ENCODE measurements at places on chromosomes 2 and 18.

GRCh38 chr2:134244086-134244485 is 9.8 kb upstream of the MGAT5 start:
- no peak for DNase-seq

GRCh38 chr2:10532638-10533101 is 84.5 kb upstream of the ODC1 start:
- DNase-seq = no peak

- DNase-seq = no peak
Observed at GRCh38 chr18:78479443-78479842, 500.2 kb upstream of the SALL3 start.

- DNase-seq = no peak
Observed at GRCh38 chr2:162732946-162733698, 105.4 kb downstream of the KCNH7 start.

DNA sequence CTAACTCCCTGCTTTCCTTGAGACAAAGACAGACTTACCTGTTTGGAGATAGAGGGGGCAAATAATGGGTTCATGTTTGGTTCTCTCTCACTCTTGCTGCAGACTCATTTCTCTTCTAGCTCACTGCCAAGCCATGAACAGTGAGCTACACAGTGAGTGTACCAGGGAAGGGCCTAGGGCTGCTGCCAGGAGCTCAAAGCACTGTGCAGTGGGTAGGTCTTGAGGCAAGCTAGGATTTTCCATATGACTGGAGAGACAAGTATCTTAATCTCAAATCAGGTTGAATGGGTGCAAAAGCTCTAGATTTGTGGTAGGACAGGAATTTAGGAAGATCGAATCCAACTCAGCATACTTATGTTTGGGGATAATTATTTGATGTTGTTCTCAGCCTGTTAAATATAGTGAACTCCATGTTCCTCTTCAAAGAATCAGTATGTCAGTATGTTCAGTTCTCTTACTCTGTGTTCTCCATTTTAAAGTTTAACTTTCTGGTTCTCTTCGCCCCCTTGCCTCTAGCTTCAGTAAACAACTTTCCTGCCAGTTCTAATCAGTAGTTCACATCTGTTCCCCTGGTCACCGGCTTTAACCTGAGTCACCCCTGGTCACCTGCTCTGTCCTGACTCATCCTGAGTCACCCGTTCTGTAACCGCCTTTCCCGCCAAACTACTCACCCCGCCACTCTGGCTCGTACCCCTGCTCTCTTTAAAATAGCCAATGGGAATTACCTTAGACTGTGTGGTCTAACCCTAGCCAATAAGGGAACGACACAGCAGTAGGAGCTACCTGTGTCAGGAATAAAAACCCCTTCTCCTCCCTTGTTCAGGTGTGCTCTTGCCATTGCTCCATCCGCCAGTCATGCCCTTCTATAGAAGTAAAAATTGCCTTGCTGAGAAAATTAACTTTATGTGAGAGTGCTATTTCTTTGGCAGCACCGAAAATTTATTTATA is 21.9 kb downstream of the SLC25A52 start:
- no peak for DNase-seq

DNA sequence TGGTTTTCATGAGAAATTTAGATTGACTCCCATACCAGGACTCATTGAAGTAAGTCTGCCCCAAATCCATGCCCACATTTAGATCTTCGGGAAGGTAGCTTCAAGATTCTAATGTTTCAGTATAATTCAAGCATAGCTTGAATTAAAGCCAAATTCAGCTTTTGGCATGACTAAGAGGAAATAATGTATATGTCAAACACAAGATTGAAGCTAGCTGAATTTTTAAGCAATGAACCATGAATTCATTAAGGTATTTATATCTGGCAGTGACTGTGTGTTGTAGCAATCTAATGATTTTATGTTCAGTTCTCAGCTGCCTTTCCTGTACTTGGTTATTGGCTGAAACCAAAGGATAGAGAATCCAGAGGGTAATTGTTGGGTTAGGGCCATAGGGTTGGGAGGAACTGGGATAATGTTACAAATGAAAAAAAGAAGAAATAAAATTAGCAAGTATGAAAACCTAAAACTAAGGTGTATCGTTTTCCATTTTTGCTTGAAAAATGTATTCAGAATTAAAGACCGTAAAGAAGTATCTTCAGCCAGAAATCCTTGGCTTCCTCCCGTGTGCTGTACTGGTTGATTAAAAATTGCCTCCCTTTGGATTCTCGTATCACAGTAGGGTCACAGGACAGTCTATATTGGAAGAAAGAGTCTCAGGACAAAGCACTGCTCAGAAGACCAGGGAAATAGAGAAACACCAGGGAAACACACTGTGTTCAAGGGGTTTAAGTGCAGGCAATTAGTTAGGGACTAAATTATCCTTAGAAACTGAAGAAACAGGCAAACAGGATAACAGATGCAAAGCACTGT is 119.0 kb upstream of the FN1 start:
- no peak for DNase-seq

- no peak for DNase-seq
Observed at GRCh38 chr18:39406941-39407340, 1841.3 kb upstream of the CELF4 start.

All from activated CD4-positive, alpha-beta T cell treated with anti-CD3 and anti-CD28 coated beads, Interleukin-2, Interleukin-4, amounts not matched to agents 100 ng/mL and 50 ng/mL, durations not matched to agents 16 hours and 8 hours (primary cell).